ENCODE measurements at places on chromosomes 11 and 22. TPM values are rescaled to one million over a fixed set of nuclear protein-coding genes. Genes with fewer than 3 reads are reported as not detected.

GRCh38 chr22:42313204-42313603, 42.8 kb upstream of the TCF20 start:
- no peak for DNase-seq

- DNase-seq, result no peak
Measured at GRCh38 chr11:12272821-12273617, 104.4 kb upstream of the PARVA start.

GRCh38 chr11:59560290-59560701, 49.0 kb downstream of the OR4D9 start:
- peak; percentile 64 for DNase-seq

DNA sequence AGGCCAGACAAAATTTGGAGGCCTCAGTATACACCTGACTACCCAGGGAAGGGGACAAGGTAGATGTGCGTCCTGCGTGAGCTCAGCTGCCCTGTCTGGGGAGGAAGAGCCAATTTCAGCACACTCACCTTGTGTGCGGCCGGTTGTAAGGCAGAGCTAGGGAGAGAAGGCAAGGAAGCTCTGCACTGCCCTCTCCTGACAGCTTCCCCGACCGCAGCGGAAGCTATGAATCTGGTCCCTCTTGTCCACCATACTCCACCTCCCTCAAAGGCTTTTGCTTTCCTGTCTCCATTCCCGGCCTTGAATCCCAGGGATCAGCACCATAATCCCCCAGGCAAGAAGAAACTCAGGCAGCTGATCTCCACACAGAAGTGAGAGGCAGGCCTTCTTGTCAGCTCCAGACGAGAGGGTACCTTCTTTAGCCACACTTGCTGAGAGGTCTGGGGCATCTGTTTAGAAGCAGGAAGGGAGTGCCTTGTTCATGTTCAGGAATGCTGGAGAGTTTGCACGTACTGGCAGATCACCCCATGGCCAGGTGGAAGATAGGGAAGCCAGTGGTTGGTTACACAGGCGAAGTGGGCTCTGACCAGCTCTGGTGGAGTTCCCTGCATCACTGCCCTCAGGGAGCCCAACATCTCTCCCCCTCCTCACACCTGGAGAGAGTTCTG, 62.5 kb downstream of the FEZ1 start:
- DNase-seq, result peak; percentile 69

DNA sequence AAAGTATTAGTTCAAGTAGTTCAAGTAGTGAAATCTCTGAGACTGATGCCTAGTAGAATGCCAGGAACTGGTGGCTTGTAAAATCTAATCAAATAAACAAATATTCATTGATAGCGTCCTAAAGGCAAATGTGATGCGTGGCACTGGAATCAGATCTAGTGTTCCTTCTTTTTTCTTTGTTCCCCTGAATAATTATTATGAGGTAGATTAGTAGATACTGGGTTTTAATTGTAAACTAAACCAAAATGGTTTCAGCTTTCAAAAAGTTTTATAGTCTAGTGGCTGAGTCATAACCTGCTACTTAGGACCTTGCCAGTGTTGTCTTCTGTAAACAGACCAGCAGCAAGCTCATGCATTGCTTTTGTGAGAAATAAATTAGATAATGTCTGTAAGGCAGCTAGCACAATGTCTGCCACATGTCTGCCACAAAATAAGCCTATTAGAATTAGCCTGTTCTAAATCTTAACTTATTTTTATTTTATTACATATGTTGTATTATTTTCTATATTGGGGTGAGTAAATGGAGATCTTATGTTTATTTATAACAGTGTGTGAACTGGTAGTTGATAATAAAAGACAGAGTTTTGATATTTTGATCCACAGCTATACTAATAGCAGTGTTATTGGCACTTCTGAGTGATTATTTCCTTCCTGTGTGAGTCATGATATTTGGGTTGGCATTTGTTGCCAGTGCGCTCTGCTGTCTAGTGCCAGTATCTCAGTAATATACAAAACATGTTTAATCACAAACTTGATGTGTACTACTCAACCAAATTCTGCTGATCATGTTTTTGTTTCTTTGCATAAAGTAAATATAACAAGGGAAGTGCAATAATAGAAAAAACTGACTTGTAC, 135.7 kb downstream of the TMEM135 start:
- no peak for DNase-seq

DNA sequence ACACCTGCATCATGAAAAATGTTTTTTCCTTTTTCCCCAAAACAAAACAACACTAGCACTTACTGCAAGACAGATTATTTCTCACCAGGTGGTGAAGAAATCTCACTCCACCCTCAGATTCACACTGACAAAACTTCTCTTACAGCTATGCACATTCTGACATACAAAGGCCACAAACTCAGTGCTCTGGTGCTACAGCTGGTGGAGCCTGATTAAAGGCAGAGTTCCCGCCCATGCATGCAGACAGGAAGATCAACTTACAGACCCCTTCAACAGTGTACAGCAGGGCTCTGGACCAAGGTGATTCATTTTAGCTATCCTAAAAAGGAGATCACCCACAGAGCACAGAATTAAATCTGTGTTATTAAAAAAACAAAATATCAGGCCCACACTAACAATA, 112.6 kb downstream of the CADM1 start:
- peak; percentile 29 for DNase-seq

DNA sequence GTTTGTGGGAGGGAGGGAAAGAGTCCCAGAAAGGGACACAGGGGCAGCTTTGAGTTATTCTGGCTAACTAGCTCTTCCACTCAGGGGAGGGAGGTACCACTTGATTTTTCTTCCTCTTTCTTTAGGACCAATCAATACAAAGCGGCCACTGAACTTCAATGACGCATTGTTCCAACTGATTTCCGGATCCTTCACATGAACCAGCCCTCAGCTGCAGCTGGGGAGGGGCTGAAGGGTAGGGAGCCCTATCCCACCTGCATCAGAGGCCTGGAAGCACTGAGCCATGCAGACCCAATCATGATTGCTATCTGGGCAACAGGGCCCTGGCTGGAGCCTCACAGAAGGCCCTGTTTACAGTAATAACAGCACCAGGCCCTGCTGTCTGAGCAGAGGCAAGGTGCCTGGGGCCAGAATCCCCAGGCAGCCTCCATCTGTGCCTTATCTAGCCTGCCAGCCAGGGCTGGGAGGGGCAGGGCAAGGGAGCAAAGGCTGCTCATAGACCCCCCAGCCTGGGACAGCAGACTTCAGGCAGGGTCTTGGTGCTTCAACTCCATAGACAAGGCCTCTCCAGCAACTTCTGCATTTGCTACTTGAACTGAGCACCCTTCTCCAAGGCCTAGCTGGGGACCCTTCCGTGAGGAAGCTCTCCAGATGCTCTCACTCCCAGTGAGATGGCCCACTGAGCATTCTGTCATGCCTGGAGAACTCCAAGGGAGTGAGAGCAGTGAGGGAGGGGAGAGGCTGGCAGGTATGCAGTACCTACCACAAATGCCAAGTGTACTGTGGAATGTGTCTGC, 22.5 kb downstream of the CLPB start:
- DNase-seq, result peak; percentile 85

DNA sequence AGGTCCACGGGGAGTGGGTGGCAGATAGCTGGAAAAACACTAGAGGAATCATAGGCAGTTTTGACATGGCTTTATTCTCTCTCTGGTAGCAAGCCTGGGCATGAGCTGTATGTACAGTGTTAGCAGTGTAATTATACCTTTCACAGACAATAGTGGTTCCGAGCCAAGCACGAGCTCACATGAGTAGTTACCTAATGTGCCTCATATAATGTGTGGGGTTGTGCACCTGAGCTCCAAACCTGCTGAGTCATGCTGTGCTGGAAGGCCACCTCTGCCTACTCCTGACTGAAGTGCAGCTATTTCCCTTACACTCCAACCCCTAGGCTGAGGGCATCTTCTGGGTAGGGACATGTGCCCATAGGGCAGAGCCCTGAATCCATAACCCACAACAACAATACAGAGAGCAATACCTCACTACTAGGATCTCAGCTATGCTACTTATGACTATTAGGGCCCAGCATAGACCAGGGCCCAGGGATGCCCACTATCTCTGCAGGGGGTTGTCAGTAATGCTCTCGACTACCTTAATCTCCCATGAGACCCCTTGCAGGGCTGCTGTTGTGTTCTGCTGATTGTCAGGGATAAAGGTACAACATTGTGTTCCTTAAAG, 432.1 kb downstream of the DYNC2H1 start:
- no peak for DNase-seq

GRCh38 chr22:25105817-25106650, 93.6 kb upstream of the CRYBB3 start:
- no peak for DNase-seq

DNA sequence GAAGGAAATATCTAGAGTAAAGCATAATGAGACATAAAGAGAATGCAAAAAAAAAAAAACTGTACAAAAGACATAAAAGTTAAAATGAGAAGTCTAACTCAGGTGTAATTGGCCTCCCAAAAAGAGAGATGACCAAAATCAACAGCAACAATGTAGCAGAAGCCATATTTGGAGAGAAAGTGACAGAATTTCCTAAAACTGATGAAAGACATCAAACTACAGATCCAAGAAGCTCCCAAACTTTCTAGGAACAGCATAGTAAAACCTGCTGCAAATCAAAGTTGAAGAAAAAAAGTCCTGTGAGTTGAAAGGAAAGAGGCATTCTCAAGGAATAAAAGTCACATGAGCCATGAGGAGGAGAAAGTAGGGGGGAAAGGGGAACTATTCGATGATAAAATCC, 231.3 kb downstream of the METTL15 start:
- DNase-seq, result no peak

DNA sequence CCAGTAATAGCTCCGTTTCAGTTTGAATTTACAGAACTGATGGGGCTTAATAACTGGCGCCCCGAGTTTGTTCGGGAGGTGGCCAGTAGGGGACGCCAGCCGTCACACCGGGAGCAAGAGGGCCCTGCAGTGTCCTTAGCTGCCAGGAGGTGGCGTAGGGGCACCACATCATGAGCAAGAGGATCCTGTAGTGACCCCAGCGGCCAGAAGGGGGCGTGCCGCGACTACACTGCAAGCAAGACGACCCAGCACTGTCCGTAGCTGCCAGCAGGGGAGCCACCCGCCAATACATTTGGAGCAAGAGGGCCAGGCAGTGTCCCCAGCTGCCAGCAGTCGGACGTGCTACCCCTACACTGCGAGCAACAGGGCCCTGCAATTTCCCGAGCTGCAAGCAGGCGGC, 663.7 kb upstream of the B3GAT1 start:
- no peak for DNase-seq

- peak; percentile 76 for DNase-seq
Measured at GRCh38 chr11:19714387-19715363, 2.0 kb downstream of the NAV2 start.

GRCh38 chr22:46180370-46181137, 30.2 kb downstream of the PPARA start:
- DNase-seq, result no peak

DNA sequence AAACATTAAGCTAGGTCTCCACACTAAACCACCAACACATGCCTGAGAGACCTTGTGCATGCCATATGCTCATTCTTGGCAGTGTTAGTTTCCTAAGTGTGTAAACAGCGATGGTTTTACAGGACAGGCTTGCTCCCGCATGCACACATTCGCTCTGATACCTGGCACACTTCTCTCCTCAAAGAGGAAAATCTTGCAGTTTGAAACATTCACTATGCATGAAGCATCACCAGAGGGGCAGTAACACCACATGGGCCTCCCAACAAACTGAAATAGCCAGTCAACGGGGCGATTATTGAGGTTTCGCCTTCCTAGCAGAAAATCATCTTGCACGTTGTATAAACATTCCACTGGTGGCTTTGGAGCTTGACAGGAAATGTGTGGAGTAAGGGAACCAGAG, 52.6 kb downstream of the ABTB2 start:
- DNase-seq, result no peak

DNA sequence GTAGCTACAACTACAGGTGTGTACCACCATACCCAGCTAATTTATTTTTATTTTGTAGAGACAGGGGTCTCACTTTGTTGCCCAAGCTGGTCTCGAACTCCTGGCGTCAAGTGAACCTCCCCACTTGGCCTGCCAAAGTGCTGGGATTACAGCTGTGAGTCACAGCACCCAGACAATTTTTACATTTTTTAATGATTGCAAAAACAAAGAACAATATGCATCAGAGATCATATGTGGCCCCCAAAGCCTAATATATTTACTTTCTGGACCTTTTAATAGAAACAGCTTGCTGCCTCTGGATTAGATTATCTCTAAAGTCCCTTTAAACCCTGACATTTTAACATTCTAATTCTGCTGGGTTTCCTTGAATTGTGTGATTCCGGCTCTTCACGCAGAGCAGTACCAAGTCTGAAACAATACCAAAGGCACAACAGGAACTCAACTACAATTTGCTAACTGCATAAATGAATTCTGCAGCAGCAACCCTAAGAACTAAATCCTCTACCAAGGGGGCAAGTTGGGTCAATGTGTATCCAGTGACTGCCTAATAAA, 25.0 kb downstream of the RAB30 start:
- DNase-seq, result no peak

GRCh38 chr11:132898021-132898420, 634.3 kb downstream of the OPCML start:
- no peak for DNase-seq

GRCh38 chr11:18650859-18651557, 16.9 kb upstream of the SPTY2D1 start:
- DNase-seq, result peak; percentile 16

- peak; percentile 63 for DNase-seq
Measured at GRCh38 chr11:72652873-72653630, 21.2 kb downstream of the PDE2A start.

DNA sequence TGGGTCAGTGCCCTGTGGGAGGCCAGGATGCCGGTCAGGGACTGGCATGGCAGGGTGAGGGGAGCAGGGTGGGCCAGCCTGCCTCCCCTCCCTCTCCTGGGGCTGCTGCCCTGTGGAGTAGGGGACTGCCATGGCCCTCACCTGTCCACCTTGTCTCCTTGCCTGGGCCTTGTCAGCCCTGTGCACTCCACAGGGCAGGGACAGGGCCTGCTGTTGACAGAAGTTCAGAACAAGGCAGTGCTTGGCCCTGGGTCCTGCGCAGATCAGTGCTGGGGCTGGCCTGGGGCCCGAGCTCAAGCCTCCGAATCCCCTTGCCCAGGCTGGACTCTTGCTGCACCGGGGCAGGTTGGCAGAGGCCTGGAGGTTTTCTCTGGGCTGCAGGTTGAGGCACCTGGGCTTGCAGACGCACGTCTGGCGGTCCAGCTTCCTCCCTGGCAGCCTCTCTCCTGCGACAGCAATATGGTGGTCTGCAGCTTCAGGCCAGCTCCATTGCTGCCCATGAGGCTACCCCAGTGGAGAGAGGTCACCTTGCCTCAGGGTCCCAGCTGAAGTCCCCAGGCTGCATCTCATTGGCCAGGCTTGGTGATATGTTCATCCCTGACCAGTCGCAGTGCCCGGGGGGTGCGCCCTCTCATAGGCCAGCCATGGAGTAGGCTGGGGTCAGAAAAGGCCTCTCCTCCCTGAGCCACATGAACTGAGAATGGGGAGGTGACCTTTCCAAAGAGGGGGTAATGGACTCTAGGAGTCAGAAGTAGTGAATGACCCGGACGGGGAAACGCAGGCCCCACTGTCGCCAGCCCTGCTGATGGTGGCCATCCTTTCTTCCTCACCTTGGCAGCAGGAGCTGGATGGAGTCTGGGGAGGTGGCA, 21.5 kb upstream of the CHKA start:
- no peak for DNase-seq

Gene MS4A14
- not detected for polyA plus RNA-seq

Gene GPR83
- polyA plus RNA-seq, result 0.02 TPM

Gene UBQLN3
- polyA plus RNA-seq, result not detected

Gene HBG2
- polyA plus RNA-seq, result 0.33 TPM

Gene FGF4
- not detected for polyA plus RNA-seq

Gene CDC42BPG
- 0.33 TPM for polyA plus RNA-seq

Gene CTSC
- 104 TPM for polyA plus RNA-seq

Gene SCGB2A2
- not detected for polyA plus RNA-seq

Gene TSGA10IP
- polyA plus RNA-seq, result not detected

Gene DRAP1
- polyA plus RNA-seq, result 309 TPM

Gene MIAT
- polyA plus RNA-seq, result 10.4 TPM

Gene HTR3B
- polyA plus RNA-seq, result not detected

Gene XKR3
- polyA plus RNA-seq, result not detected

All from SK-N-SH (cell line).